ENCODE measurements at places on chromosomes 12 and 14. TPM values are rescaled to one million over a fixed set of nuclear protein-coding genes. Genes with fewer than 3 reads are reported as not detected.

CD69 gene
- polyA plus RNA-seq, result 1.8 TPM

SIRT4 gene
- polyA plus RNA-seq, result 0.55 TPM

CMKLR1 gene
- polyA plus RNA-seq, result 0.24 TPM

CD163L1 gene
- polyA plus RNA-seq, result 0.88 TPM

KLRC3 gene
- polyA plus RNA-seq, result 0.18 TPM

KRT8 gene
- 105 TPM for polyA plus RNA-seq

SMOC1 gene
- 0.04 TPM for polyA plus RNA-seq

TSPAN19 gene
- 0.05 TPM for polyA plus RNA-seq

SLC6A12 gene
- polyA plus RNA-seq, result not detected

EXOC3L4 gene
- polyA plus RNA-seq, result 0.67 TPM

KRT71 gene
- not detected for polyA plus RNA-seq

TMTC1 gene
- polyA plus RNA-seq, result 1.6 TPM

DBX2 gene
- not detected for polyA plus RNA-seq

IL22 gene
- 0.36 TPM for polyA plus RNA-seq

KRT75 gene
- 0.19 TPM for polyA plus RNA-seq

GNB3 gene
- polyA plus RNA-seq, result 1.3 TPM

NRL gene
- 0.86 TPM for polyA plus RNA-seq

Data from esophagus (tissue), 2 donors.